ENCODE measurements at places on chromosomes 16 and 17.

DNA sequence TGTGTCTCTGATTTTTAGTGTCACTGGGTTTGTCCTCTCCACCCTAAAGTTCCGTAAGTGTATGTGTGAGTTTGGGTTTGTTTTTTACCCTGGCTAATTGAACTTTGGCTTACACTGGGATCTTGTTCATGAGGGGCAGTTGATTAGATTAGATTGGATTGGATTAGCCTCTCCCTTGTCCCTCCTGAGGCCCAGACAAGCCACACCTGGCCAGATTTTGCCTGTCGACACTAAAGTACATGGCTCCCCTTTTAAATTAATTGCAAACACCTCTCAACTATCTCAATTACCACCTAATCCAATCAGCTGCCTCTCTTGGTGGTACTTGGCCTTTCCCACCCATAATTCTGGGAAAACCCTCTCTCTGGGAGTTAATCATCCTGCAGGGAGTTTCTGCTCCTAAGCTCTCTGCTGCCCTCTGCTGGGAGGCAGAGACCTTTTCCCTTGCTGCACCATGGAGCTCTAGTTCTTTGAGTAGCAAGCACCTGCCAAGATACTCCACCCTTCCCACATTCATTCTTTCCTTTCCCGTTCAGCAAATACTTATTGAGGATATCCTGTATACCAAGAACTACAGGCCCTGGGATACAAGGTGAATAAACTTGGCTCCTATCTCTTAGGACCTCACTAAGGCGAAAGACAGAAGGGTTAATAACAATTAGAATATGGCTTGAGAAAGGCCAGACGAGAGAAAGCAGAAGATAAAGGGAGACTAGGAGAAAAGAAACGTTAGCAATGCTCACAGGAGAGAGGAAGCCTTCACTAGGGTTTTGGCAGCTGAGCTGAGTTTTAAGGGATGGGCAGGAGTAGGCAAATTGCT, 60.0 kb upstream of the MPHOSPH6 start:
- DNase-seq: peak; percentile 10

DNA sequence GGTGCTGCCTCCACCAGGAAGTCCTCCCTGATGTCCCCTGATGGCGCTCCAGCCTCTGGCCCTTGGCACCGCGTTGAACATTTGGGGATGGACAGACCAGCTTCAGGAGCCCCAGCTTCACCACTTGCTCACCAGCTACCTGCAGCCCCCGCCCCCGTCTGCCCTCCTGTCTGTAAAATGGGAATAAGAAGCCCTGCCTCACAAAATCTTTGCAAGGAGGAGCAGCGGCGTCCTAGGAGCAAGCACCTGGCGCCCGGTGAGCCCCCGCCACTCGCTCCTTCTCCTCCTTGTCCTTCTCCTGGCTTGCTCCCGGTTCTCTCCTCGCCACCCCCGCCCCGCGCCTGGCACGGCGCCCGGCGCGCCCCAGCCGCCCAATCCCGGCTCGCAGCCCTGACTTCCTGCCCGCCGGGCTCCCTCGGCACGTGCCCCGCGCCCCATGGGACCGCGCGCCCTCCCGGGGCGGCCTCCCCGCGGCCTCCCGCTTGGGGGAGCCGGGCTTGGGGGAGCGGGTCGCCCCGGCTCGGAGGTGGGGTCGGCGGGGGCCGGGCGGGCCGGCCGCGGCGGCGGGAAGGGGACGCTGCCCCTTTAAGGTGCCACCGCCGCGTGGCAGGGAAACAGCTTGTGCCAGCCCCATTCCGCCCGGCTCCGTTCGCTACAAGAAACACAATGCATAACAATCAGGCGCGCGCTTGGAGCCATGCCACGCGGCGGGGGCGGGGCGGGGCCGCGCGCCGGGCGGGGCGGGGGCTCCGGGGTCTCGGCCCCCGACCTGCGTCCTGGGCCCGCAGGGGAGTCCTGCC, 9.1 kb upstream of the PPP1R1B start:
- no peak for DNase-seq

DNA sequence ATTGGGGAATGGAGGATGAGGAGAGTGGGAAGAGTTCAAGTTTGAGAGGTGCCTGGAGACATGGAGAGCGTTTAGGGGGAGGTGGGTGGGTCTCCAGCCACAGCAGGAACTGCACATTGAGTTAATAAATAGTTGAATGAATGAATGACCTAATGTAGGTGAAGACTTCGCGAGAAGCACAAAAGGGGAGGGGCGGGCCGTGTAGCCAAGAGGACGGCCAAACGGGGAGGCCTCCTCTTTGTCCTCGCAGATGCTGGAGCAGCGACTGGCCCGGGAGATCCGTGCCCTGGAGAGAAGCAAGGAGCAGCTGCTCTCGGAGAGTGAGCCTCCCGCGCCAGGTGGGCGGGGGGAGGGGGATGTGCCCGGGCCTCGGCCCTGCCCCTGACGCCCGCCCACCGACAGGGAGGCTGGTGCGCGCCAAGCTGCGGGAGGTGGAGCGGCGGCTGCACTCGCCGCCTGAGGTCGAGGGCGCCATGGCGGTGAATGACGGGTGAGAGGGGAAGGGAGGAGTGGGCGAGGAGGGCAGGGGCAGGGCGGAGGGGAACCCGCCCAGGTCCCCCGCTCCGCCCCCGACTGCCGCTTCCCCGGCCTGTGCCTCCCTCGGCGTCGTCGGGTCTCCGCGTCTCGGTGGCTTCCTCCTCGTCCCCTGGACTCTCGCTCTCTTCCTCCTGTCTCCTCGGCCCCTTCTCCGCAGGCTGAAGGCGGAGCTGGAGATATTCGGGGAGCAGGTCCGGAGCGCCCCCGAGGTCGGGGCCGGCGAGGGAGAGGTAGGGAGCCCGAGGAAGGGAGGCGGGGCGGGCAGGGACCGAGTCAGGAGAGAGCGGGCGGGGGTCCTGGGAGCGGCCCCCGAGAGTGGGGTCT, 12.9 kb downstream of the SYCE1L start:
- peak; percentile 51 for DNase-seq

DNA sequence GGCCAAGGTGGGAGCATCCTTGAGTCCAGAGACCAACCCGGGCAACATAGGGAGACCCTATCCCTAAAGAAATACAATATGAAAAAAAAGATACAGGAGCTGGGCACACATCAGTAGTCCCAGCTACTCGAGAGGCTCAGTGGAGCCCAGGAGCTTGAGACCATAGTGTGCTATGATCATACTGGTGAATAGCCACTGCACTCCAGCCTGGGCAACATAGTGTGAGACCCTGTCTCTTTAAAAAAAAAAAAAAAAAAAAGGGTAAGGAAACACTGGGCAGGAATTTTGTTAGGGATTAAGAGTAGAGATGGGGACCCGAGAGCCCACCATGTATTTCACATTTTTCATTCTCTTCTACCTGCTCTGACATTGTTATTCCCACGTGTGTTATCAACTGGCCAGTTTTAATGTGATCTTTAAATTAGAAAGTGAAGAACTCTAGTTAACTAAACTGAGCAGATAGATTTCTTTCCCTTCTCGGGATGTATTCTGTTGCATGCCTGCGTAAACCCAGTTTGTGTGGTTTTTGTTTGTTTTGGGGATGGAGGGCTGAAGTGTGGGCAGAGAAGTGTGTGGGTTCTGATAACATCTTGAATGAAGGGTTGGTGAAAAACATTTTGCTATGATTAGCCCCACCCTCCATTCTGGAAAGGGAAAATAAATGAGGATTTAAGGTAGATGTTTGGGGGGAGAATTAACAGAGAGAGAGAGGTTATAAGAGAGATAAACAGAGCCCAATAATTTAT, 17.2 kb upstream of the SNTB2 start:
- no peak for DNase-seq

DNA sequence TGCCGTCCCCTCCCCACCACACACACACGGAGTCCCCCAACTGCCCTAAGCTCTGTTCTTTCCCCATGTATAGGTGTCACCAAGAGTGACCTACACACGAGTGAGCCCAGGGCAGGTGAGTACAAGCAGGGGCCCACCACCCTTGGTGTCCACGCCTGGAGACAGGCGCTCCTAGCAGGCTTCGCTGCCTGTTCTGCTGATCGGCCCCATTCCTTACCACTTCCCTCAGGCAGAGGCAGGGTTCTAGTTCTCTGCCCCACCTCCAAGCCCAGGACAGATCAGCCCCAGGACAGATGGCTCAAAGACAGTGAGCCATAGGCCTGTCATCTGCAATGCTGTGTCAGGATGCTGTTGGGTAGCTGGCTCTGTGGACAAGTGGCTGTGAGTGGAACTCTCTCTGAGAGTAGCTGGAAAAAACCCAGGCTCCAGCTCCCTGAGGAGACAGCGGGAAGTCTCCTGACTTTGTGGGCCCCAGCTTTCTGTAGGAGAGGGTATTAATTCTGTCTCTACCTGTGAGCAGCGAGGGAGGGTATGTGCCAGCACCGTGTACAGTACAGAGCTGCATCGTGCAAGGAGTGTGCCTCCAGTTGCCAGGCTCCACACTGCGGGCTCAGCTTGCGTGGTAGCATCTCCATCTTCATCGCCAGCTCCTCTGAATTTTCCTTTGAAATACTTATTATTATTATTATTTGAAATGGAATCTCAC, 897 bp downstream of the TP53I13 start:
- no peak for DNase-seq

GRCh38 chr17:18225642-18226283, 328 bp downstream of the LLGL1 start:
- DNase-seq: peak; percentile 14

DNA sequence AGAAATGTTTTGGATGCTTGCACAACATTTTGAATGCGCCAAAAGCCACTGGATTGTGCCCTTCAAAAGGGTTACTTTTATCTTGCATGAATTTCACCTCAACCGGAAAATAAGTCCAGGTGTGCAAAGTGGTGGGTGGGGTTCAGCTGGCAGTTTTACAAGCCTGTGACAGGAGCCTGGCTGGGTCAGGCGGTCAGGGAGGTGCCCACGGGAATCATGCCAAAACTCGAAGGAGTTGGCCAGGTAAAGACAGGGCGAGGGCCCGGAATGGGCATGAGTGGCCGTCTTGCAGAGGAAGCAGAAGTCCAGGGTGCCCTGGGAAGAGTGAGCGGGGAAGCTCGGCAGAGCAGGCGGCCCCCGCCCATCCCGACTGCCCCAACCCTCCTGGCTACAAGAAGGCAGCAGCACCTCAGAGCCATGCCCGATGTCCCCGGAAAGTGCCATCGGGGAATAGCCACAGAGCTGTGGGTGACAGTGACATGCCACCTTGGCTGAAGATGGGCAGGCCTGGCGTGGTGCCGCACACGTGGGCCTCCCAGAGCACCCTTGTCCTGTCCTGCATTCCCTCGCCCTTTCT, 19.1 kb upstream of the CACNG1 start:
- no peak for DNase-seq

GRCh38 chr17:49779156-49779738, 9.2 kb upstream of the KAT7 start:
- DNase-seq: no peak

GRCh38 chr17:49839455-49839854, 8.4 kb downstream of the TAC4 start:
- no peak for DNase-seq

- DNase-seq: no peak
Measured at GRCh38 chr17:68229619-68230018, 18.2 kb upstream of the AMZ2 start.

DNA sequence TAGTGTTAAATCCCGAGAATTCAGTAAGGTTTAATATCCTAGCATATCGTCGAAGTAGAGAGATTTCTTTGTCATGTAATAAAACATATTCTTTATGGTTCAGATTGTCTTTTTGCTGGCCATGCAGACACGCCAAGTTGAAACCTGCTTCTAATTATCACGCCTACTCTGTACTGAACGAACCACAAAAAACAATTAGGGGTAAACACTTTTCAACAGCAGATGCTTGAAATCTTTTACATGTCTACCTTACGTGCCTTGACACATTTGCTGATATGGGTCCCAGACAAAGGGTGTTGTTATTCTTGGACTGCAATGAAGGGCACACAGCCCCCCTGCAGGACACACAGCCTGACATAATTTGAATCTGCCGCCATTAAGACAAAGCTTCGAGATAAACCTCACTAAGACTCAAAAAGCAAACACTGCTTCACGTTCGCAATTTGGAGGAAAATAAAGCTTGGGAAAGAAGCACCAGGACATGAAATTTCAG, 13.3 kb downstream of the WIPI1 start:
- DNase-seq: no peak

DNA sequence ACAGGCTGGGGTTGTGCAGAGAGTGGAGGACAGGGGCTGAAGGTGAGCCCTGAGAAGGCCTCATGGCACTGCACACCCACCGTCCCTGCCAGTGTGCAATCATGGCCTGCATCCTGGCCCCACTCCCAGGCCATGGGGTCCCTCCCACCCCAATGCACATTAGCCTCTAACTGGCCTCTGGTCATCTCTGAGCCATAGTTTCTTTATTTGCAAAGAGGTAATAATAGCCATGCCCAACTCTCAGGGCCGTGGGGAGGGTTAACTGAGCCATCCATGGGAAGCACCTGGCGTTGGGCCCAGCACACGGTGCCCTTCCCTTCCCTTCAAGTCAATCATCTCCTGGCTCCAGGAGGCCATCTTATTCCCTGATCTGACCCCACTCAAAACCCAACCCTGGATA, 10.8 kb upstream of the ITGA3 start:
- DNase-seq: no peak

- DNase-seq: no peak
Measured at GRCh38 chr17:72466606-72467005, 345.8 kb downstream of the SOX9 start.

DNA sequence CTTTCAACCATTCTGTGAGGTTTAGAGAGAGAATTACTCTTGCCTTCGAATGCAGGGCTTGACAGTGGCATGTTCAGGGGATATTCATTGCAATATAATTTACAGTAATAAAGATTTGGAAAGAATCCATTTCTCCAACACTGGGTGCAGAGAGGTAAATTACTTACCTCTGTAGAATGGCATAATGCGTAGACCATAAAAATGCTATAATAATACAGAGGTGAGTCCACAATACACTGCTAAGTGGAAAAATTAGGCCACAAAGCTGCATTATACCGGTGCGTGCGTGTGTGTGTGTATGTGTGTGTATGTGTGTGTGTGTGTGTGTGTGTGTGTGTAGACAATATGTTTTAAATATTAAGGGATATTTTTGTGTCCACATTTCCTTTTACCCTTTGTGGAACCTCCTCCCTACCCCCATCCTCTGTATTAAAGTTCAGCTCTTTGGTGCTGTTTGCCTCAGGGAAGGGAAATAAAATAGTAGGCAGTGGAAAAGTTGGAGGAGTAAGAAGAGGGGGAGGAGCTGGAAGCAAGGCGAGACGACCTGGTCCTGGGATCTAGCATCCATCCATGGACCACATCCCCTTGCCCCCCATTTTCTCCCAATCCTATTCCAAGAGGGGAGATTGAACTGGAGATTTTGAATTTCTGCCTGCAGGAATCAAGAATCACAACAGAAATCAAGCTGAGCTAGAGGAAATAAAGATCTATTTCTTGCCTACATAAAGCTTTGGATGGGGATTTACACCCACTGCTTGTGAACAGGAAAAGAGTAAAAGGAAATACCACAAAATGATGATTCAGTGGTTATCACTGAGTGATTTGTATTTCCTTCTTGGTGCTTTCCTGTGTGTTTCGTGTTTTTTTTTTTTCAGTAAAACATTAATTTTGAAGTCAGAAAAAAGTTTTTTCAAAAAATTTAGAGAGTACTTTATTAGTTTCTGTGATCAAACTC, 124.8 kb downstream of the RGS9 start:
- DNase-seq: no peak

Data from stimulated activated CD8-positive, alpha-beta memory T cell treated with anti-CD3 and anti-CD28 coated beads, Interleukin-7, amount 100 ng/mL, for 1 hour (primary cell).